ENCODE measurements at places on chromosomes 2 and 18.

GRCh38 chr2:209383212-209383611, 40.6 kb upstream of the MAP2 start:
- DNase-seq: no peak

- DNase-seq: peak; percentile 75
Observed at GRCh38 chr2:236600892-236601291, 31.3 kb downstream of the ACKR3 start.

DNA sequence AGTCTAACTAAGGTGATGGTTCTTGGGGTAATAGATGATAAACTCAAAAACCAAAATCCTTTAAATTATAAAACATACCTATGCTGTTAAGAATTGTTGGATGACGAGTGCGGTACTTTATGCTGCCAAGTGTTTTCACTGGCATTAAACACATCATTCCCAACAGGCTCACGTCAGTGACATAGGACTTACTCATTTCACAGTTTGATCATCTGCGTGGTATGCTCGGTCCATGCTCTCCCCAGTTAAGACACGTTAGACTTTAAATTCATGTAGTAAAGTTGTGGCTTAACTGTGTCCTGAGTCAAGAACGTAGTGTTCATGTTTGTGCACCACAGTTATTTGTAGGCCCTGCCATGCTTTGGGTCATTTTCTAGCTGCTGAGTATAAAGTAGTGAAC, 125.6 kb upstream of the MYT1L start:
- no peak for DNase-seq

GRCh38 chr2:151900331-151900730, 72.1 kb upstream of the ARL5A start:
- DNase-seq: no peak

DNA sequence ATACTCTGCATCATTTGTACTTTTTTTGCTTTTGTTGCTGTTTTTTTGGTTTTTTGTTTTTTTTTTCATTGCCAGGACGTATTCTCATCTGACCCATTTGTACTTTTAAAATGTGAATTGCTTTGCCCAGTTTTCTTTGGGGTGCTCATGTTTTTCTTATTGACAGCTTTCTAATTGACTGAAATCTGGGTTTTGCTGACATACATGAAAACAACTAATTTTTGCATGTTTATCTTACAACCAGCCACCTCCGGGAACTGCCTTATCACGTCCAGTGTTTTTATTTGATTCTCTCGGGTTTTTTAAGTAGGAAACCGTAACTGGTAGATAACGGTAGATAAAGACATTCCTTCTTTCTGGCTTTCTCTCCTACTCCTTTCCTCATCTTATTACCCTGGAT, 38.6 kb downstream of the SNORC start:
- no peak for DNase-seq
